ENCODE measurements at places on chromosomes 6 and 20.

DNA sequence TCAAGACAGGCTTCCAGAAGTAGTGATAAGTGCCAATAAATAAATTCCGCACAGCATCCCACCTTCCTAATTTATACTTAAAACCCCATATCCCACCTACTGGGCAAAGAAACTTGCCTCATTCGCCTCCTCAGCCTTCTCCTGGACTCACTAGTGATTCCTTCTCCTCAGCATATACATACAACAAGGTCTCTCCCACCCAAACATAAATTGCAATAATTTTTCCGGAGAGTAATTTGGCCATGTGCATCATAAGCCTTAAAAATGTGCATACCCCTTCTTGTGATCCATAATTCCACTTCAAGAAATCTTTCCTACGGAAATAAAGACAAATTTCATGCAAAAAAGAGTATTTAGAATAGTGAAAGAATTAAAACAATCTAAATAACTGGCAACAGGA is 26.8 kb downstream of the RANBP9 start:
- DNase-seq: no peak

DNA sequence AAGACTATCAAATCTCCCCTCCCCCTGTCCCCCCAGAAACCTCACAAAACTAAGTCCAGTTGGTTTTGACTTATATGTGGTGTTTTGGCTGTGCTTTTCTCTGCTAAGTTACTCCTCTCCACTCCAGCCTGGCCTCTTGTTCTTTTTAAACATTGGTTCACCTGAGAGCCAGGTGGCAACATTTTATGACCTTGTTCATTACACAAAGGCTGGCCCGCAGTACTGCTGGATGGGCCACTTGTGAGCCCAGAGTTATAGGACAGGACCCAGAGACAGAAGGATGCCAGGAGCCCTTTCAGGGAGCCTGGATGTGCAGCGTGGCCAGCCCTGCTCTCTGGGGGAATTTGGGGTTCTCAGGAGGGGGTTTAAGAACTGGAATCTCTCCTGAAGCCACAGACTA is 90.0 kb downstream of the RAMACL start:
- DNase-seq: no peak

DNA sequence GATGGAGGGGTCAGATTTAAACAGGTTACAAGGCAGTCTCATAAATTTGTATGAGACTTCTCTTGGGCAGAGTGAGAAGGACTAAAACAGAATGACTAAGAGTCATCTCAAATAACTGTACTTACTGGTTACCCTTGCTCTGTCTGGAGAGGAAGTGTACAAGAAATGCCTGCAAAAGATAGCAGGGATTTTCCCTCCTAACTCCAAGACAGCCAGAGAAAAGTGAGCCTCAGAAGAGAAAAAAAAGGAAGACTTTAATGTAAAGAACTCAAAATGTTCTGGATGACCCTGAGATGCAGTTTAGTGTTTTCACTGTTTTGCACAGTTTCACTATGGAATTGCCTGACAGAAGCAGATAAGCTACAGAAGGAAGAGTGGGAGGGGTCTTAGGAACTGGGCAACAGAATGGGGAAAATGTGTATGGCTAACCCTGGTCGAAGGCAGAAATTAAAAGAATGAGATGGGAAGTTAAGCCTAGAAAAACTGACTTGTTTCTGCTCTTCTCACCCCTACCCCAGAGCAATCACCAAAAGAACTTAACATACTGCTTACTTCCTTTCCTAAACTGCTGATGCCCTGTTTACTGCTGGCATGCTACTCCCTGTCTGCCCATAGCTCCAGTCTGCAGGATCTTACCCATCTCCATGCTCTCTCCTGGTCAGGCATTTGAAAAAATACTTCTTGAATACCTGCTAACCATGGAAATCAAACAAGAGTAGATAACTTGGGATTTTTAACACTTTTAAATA is 98.1 kb upstream of the MARCKS start:
- DNase-seq: no peak

- DNase-seq: no peak
Measured at GRCh38 chr6:133632906-133633305, 256.0 kb upstream of the TCF21 start.

GRCh38 chr6:122361314-122361979 is 38.0 kb upstream of the HSF2 start:
- DNase-seq: no peak

DNA sequence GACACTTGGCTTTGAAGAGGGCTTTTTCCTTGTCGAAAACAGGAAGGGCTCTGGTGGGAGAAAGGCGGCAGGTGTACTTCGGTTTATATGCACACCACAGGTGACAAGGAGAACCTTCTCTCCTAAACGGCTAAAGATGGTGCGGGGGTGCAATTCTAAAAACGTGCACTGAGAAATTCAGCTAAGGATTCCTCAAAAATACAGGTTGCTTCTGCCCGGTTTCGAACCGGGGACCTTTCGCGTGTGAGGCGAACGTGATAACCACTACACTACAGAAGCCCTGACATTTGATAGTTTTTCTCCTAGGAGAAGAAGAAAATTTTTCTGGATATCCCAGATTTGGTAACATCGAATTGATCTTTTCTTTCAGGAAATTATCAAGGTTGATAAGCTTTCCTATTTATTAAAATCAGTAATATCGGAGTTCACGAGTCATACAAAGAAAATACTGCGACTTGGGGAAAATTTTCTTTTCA is 32.0 kb downstream of the POM121L2 start:
- DNase-seq: no peak

- no peak for DNase-seq
Measured at GRCh38 chr6:23184351-23184750, 615.0 kb downstream of the HDGFL1 start.

DNA sequence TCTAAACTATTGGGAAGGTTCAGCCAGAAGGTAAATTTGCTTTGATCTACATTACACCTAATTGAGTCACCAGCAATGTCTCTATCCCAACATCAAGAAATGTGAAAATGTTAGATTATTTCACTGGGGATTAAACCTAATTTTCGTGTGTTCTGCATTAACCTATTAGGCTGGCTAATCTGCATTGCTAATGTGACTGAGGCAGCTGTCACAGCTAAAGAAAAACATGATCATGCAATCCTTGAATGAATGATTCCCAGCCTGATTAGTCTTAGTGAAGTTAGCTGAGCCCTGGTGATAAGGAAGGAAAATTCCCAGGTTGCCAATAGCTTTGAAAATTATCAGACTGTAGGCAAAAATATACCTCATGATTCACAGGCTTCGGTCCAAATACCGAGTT is 135.3 kb downstream of the LINC00237 start:
- DNase-seq: no peak

GRCh38 chr6:30705620-30706019 is 11.5 kb downstream of the MDC1 start:
- DNase-seq: no peak

DNA sequence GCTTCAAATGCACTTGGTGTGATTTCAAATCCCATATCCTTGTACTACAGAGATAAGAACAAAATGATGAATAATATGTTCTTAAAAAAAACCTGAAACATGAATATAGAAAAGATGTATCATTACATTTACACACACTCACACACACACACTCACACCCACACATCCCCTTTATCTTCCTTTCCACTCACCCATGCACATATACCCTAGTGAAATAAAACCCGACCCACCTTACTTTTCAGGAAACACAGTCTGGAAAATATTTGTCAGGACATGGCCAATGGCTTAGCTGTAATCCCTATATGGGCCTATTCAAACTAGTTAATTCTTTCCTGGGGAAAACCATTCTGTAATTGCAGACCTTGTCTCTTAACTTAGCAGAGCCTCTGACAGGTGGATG is 60.8 kb upstream of the EDN1 start:
- no peak for DNase-seq

GRCh38 chr6:95866732-95867131 is 149.0 kb upstream of the FUT9 start:
- no peak for DNase-seq

DNA sequence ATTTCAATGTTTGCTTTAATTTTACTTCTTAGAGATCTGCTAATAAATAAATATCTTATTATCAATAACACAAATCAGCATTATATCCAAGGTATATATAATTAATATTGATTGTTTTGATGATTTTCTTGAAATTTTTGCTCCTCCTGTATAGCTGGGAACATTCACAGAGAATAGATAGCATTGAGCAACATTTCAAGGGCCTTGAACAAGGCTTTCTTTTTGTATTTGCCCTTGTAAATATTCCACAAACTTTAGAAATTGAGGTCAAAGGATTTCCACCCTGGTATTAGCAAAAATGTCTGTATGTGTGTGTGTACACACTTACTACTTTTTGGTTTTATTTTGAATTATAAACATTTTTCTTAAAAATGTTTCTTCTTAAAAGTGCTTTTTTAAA is 205.6 kb downstream of the EYA4 start:
- DNase-seq: no peak

DNA sequence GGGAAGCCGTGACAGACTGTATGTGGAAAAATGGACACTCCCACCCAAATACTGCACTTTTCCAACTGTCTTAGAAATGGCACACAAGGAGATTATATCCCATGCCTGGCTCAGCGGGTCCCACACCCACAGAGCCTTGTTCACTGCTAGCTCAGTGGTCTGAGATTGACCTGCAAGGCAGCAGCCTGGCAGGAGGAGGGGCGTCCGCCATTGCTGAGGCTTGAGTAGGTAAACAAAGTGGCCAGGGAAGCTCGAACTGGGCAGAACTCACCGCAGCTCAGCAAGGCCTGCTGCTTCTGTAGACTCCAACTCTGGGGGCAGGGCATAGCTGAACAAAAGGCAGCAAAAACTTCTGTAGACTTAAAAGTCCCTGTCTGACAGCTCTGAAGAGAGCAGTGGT is 11.4 kb upstream of the RNF146 start:
- DNase-seq: no peak

- DNase-seq: no peak
Measured at GRCh38 chr6:37625591-37626374, 71.9 kb downstream of the MDGA1 start.

- DNase-seq: no peak
Measured at GRCh38 chr20:38630727-38631126, 29.1 kb downstream of the ARHGAP40 start.

DNA sequence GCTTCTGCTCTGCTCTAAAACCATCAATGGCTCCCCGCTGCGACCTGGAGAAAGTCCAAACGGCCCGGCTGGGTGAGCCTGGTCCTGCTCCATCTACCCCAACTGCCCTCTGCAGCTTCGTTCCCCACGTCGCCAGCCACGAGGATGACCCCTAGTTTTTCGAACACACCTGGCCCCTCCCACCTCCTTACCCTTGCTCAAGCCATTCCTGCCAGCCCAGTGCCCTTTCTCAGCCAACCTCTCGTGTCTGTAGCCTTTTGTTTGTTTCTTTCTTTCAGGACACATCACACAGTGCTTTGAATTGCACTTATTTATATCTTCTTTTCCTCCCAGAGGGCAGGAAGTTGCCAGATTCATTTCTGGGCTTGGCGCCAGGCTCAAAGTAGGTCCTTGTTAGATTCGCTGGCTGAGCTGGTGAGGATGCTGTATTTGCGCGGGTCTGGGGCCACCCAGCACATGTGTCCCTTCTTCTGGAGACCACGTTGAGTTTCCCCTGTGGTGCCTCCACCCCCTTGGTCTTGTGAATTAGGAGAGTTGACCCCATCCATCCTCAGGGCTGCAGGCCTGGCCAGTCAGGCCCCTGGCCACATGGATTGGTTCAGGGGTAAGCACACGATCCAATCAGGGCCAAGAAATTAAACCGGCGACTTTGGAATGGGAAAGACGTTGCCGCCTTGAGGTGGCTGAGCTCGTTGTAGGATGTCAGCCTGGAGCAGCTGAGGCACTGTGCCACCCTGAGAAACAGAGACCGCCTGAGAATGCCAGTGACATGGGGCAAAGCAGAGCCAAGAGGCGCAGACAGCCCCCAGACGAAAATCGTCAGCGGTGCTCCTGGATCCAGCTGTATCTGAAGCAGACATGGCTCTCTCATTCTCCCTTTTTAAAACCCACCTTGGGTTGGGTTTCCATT is 156.0 kb downstream of the CEBPB start:
- peak; percentile 43 for DNase-seq

DNA sequence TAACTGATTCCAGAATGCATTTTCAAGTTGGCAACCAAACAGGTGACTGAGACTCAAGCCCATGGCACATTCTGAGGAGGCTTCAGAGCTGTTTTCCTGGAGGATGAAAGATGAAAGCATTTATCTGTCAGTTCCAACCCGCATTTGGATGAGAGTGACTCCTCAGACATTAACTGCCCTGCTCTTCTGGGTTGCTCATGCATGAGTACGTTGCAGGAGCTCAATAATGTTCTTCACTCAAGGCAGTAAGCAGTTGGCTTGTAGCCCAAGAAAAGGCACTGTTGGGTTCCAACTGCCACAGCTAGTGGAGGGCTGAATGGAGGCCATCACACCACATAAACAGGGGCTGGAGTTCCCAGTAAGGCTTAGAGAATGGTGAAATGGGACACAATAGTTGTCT is 155.3 kb downstream of the FUT9 start:
- DNase-seq: no peak

DNA sequence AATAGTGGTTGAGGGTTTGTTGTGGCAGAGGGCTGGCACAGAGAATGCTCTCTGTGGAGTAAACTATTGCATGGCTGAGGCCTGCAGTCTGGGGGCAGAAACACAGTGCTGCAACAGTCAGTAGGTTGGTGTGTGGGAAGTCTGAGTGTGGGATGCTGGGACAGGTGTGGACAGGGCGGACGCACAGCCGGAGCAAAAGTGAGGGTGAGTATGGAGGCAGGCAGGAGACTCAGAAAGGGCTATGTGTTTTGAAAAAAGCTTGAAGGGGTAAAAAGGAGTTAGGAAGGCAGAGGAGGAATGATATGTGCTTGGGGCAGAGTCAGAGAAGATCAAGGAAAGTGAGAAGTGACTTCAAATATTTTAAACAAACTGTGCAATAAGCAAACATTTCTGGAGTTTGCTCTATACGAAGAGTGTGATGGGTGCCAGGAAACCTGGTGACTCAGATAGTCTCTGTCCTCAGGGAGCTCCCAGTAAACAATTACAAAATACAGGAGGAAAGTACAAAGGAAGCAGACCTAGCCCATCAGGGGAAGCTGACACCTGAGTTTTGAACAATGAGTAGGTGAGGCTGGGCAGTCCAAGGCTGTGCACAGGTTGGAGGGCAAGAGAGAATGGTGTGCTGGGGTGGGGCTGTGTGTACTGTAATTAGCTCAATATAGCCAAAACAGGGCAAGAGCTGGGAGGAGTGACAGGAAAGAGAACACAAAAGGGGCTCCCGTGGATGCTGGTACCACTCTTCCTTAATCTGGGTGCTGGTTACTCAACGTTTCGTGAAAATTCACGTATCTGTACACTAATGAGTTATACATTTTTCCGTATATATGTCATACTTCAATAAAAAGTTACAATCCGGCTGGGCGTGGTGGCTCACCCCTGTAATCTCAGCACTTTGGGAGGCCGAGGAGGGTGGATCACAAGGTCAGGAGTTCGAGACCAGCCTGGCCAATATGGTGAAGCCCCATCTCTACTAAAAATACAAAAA is 55.2 kb downstream of the PIGU start:
- no peak for DNase-seq

GRCh38 chr20:53883098-53883911 is 187.1 kb downstream of the BCAS1 start:
- DNase-seq: no peak

DNA sequence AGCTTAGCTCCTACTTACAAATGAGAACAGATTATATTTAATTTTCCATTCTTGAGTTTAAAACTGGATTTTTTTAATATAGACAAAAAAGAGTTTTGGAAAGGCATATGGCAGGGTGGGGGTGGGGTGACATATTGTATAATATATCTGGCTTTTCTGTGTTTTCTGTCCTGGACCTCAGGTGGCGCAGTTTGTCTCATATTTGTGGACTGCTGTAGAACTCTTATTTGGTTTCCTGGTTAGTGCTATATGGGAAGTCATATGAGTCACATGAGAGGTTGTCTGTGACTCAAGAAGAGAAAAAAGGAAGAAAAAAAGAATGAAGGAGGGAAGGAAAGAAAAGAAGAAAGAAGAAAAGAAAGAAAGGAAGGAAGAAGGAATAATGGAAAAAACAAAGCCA is 131.8 kb downstream of the CLVS2 start:
- DNase-seq: no peak
